ENCODE measurements at places on chromosomes 5 and 9. TPM values are rescaled to one million over a fixed set of nuclear protein-coding genes. Genes with fewer than 3 reads are reported as not detected.
A peak's percentile ranks its signal among the peaks of the same experiment; 100 is the strongest.

DNA sequence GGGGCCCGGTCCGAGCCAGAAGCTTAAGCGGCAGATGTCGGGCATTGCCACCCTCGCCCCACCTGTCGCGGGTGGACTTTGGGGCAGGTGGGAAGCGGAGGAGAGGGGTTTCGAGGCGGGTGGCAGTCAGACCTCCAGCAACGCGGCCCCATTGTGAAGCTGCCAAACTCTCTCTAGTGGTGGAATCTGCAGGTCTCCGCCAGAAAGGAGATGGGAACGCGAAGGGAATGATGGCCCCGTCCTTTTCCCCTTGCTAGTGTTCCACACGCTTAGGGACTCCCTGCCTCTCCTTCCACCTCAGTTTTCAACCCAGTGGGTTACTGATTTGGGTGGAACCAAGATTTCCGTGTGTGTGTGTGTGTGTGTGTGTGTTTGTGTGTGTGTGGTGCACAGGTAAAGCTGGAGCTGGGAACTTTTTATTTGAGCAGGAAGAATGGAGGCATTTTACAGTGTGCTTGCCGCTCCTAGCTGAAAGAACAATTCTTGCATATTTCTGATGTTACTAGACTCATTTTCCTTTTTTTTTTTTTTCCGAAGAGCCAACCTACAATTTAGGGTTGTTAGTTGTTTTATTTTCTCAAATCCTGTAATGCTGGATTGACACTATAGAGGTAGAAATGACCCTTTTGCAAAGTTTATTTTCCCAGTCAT is 1.3 kb downstream of the MACIR start:
- DNase-seq: no peak

GRCh38 chr5:38555354-38556087 is 925 bp downstream of the LIFR start:
- no peak for DNase-seq

GRCh38 chr5:78286290-78286689 is 8.2 kb downstream of the AP3B1 start:
- no peak for DNase-seq

GRCh38 chr5:135571902-135572301 is 6.9 kb downstream of the CXCL14 start:
- DNase-seq: no peak

DNA sequence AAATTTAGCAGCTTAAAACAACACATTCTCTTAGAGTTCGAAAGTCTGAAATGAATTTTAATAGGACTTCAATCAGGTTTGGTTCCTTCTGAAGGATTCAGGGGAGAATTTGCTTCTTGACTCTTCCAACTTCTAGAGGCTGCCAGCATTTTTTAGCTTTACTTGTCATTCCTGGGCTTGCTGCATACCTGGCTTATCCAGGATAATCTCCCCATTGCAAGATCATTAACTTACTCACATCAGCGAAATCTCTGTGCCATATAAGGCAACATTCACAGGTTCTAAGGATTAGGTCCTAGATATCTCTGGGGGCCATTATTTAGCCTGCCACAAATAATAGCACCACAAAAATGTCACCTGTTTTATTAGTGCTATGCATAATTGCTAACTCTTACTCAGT is 46.2 kb upstream of the PCSK5 start:
- DNase-seq: no peak

- DNase-seq: no peak
Observed at GRCh38 chr5:134813827-134814226, 31.9 kb upstream of the C5orf24 start.

DNA sequence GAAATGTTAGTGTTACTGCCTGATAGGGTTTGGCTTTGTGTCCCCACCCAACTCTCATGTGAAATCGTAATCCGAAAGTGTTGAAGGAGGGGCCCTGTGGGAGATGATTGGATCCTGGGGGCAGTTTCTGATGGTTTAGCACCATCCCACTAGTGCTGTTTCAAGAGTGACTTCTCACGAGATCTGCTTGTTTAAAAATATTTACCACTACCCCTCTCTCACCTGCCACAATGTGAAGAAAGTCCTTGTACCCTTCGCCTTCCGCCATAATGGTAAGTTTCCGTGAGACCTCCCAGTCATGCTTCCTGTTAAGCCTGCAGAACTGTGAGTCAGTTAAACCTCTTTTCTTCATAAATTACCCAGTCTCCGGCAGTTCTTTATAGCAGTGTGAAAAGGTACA is 2.6 kb upstream of the RFX3 start:
- DNase-seq: no peak

DNA sequence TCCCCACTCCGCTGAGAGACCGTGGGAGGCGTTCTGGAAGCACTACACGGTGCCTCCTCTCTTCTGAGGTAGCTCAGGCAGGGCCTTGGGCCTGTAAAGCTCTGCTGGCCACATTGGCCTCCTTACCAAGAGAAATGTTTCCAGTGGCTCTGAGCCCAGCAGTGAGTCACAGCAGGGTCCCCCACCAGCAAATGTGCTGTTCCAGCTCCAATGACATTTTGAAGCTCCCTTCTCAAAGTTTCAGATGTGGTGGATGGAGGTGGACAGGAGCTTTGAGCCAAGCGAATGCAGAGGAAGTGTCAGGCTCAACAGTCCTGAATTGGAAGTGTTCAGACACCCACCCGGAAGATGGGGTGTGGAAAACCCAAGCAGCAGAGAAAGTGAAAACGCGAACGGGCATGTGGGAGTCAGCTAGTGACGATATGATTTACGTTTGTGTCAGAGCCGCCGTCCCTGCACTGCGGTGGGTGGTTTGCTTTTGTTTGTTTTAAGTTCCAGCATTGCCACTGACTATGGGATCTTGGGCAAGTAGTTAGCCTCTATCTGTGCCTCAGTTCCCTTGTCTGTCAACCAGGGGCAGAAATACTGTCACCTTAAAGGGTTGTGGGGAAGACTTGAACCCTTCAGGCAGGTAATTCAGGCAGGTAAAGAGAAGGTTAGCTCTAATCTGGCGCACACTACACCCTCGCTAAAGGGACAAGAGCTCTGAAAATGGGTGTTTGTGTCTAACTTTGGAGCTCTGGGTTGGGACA is 38.2 kb downstream of the C5orf15 start:
- peak; percentile 24 for DNase-seq

DNA sequence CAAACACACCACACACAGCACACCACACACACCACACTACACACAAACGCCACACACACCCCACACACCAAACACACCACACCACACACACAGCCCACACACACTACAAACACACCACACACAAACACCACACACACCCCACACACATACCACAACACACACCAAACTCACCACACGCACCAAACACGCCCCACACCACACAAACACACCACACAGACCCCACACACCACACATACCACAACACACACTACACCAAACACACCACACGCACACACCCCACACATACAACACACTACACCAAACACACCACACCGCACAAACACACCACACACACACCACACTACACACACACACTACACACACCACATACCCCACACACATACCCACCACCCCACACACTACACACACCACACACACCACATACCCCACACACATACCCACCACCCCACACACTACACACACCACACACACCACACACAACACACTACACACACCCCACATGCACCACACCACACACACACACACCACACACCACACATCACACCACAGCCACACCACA is 151.2 kb downstream of the ERCC6L2 start:
- DNase-seq: no peak

DNA sequence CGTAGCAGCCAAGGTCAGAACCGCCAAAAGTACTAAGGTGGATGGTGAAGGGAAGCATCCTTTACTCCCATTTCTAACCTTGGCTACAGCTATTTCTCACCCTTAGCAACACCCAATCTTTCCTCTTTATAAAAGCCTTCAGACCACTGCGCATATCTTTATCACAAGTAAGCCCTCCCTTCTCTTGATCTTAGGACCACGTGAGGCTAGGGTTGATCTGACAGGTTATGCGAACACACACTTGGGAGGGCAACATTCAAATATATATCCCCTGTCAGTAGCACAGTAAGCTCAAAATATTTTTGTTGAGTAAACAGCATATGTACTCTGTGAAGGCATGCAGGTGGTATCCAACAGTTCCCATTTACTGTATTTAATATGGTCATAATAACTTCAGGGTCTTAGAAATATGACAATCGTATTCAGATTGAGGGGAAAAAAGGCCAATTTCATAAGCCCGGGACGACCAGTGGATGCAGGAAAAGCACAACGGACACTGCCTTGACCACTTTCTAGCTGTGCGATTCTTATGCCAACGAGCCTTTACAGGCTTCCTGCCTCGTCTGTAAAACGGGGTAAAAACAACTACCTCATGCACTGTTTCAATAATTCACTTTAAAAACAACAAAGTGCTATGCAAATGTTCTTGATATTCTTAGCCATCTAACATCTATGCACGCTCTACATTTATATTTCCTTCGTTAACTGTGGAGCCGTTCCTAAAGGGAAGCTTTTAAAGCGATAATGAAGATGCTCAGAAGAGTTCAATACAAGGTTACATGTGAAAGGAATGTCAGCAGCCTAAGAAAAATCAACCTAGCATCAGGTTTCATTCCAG is 1.3 kb downstream of the ARSB start:
- no peak for DNase-seq

DNA sequence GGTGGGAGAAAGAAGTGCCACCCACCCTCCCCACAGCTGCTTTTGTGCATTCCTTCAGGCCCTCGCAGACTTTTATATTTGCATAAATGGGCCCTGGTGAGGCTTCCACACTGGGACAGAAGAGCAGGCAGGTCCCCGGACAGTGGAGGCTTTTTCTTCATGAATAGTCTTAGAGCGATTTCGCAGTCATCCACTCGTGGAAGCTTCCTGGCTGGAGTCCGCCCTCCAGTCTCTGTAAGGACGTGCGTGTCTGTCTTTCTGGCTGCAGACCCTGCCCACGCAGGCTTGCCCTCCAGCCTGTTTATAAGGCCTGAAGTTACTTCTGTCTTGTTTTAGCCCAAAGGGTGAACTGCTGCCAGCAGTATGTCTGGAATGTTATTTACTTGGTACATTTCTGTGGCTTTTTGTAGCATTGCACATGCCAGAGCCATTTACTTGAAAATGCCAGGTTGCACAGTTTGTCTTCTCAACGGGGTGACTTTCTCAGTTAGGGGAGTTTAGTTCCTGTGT is 195.7 kb downstream of the AOPEP start:
- DNase-seq: peak; percentile 80

KIAA1958 gene
- total RNA-seq: 5.8 TPM

CARTPT gene
- 39.4 TPM for total RNA-seq
